ENCODE measurements at places on chromosomes 7 and 10. TPM values are rescaled to one million over a fixed set of nuclear protein-coding genes. Genes with fewer than 3 reads are reported as not detected.

The RHOBTB1 gene
- 9.2 TPM for total RNA-seq

The ADCYAP1R1 gene
- total RNA-seq, result not detected

The CCL26 gene
- not detected for total RNA-seq

The LRRN3 gene
- 2.9 TPM for total RNA-seq

The ANXA8L1 gene
- total RNA-seq, result 9.3 TPM

The FRMD4A gene
- 6.8 TPM for total RNA-seq

The HECW1 gene
- total RNA-seq, result 0.35 TPM
